ENCODE measurements at places on chromosomes 5 and 9.

DNA sequence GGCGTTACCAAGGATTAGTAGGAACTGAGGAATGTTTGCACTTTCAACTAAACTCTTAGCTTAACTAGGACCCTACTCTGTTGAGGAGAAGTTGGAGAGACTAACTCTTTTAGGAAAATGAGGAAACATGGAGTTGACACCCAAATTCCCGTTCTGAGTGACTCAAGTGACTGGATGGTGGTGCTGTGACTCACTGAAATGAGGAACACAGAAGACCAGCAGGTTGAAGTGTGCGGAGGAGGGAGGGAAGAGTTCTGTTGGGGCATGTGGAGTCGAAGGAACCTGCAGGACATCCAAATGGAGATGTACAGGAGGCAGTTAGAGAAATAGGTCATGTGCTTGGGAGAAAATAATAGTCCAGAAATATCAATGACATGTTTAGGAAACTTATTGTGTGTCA, 8.2 kb downstream of the HEXB start:
- DNase-seq = no peak

DNA sequence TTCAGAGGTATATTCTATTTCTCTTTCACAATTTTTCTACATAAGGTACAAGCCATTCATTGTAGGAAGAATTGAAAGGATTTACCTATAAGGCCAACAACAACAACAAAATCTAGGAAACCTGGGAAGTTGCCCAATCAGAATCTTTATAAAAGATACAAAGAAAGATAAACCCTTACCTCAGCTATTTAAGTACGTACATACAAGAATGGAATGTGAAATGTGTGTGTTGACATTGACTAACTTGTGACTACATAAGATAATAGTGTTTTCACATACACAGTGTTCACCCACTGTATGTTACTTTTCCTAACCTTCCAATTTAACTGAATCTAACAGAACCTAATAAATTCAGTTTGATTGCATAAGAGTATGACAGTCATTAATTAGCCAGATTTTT, 154.1 kb downstream of the ADAMTS6 start:
- no peak for DNase-seq

GRCh38 chr9:13979941-13980318, 334.0 kb downstream of the NFIB start:
- no peak for DNase-seq

GRCh38 chr9:12889402-12890106, 114.7 kb downstream of the LURAP1L start:
- DNase-seq = no peak

DNA sequence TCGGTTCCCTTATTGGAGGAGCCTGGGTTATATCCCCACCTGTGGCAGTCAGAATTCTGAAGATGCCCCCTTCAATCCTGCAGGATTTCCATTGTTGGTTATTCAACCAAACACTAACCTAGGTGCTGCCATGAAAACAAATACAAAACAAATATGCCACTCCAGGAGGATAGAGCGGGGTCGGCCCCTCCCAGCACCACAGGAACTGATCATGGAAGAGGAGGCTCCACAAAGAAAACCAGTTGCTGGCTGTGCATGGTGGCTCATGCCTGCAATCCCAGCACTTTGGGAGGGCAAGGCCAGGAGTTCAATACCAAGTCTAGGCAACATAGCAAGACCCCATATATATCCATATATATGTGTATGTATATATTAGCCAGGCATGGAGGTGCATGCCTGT, 13.2 kb upstream of the ADGRD2 start:
- DNase-seq = no peak

GRCh38 chr5:22649074-22649473, 204.1 kb downstream of the CDH12 start:
- no peak for DNase-seq

- DNase-seq = no peak
Observed at GRCh38 chr9:129383019-129383560, 205.0 kb upstream of the IER5L start.

DNA sequence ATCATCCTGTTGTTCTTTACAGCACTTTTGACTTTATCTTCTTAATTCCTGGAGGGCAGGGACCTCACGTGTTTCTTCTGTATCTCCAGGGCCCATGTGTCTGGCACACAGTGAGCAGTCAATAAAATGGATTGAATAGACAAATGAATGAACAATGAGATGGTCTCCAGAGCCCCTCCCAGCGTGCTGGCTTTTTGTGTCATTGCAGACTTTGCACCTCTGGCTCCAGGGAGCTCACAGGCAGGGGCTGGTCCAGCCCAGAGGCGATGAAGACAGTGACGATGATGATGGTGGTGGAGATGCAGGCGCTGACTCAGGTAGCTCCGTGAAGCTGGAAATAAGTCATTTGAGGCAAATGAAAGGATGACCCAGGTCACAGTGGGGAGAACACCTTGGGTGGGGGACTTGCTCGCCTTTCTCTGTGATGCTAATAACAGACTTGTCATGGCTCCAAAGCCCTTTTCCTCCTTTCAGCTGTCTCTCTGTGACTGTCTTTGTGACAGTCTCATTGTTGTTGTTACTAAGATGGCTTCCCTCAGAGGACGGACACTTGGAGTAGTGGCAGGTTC, 30.4 kb upstream of the FABP6 start:
- DNase-seq = no peak

GRCh38 chr9:98998441-98999151, 54.9 kb downstream of the COL15A1 start:
- peak; percentile 39 for DNase-seq

DNA sequence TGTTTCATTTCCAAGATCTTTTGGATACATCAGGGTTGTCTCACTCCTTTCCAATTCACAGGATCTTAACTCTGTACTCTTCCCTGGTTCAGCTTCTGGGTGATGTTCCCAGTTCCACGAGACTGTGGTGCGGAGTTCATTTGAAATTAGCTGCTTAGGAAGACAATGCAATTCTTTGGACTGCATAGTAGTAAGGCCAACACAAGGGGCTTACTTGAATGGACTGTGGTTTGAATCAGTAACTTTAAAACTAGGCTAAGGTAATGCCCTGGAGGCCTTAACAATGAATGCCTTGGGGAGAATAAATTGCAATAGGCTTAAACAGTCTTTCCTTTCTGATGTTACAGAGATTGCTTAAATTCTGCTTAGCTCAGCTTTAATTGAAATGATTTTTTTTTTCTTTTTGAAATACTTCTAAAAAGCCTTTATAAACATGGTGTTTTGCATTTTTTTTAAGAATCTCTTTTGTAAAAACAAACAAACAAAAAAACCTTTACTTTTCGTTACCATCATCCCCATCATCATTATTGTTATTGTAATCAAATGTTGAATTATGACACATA, 133.8 kb upstream of the MEF2C start:
- no peak for DNase-seq

DNA sequence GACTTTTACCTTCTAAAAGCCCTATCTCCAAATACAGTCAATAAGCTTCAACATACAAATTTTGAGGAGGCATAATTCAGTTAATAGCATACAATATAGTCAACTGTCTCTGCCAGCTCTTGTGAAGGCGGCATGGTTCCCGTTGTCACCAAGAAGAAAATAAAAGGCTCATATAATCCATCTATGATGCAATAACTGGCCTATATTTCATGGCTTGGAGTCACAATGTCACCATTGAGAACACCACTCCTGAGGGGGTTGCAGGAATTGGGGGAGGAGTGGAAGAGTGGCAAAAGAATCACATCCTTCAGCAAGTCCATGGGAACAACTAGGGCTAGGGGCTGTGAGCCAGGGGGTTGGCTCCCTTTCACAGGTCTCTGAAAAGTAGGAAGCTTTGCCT, 16.0 kb upstream of the ASTN2 start:
- DNase-seq = no peak

DNA sequence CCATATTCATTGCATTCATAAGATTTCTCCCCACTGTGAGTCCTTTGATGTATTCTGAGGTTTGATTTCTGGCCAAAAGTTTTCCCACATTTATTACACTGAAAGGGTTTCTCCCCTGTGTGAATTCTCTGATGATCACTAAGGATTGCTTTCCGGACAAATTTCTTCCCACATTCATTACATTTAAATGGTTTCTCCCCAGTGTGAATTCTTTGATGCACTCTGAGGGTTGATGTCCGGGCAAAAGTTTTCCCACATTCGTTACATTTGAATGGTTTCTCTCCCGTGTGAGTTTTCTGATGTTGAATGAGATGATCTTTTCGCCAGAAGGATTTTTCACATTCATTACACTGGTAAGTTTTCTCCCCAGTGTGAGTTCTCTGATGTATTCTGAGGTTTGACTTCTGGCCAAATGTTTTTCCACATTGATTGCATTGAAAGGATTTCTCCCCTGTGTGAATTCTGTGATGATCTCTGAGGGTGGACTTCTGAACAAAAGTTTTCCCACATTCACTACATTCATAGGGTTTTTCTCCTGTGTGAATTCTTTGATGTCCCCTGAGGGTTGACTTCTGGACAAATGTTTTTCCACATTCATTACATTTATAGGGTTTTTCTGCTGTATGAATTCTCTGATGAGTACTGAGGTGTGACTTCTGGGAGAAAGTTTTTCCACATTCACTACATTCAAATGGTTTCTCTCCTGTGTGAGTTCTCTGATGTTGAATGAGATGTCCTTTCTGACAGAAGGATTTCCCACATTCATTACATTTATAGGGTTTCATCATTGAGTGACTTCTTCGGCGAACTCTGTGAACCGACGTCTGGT, 18.8 kb downstream of the ZNF510 start:
- DNase-seq = no peak

DNA sequence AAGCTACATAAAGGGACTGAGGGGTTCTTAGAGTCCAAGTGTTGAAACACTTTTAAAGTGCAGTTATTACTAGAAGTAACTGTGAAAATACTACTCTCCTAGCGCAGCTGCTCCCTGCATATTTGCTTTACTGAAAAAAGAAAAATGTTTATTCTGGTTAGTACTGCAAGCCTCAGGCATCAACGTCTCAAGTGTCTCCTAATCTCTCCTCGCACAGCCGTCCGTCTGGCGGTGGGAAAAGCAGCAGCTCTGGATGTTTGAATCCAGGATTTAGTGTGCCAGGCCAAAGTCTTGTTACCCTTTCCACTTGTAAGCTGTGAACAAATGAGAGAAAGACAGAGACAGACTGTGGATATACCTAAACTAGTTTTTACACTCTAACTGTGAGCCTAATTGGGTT, 31.1 kb downstream of the RORB start:
- DNase-seq = no peak

GRCh38 chr5:59027145-59027907, 444.5 kb downstream of the RAB3C start:
- DNase-seq = no peak

All from stimulated activated CD8-positive, alpha-beta memory T cell treated with anti-CD3 and anti-CD28 coated beads, Interleukin-4, amount 100 ng/mL, for 24 hours (primary cell).